Astrocyte of the hippocampus (primary cell): ENCODE measurements at places on chromosomes 6 and 20.

DNA sequence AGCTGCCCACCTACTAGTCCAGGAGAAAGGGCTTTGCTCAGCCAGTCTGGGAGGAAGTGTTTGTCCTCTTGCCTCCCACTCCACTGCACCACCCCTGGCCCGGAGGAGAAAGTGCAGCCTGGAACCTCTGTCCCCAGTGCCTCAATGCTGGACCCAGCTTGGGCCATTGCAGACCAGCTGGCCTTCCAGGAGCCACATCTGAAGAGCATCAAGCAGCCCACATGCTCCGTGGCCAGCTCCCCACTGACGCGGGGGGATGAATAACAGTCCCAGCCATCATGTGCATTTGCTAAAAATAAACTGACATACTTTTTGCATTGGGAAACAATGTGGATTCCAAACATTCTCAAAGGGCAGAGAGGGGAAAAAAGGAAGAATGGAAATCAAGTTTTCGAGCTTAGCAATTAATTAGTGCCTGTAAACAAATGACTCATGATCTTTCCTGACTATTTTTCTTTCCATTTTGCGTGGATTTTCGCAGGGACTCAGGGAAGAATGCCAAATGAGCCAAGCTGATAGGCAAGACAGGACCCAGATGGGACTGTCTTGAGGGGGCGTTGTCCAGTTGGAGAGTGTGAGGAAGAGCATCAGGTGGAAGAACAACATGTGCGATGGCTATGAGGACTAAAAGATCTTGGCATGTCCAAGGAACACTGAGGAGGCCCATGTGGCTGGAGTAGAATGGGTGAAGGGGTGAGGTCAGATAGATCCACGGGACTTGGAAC is 34.1 kb downstream of the CEBPB start:
- peak; percentile 91 for DNase-seq

DNA sequence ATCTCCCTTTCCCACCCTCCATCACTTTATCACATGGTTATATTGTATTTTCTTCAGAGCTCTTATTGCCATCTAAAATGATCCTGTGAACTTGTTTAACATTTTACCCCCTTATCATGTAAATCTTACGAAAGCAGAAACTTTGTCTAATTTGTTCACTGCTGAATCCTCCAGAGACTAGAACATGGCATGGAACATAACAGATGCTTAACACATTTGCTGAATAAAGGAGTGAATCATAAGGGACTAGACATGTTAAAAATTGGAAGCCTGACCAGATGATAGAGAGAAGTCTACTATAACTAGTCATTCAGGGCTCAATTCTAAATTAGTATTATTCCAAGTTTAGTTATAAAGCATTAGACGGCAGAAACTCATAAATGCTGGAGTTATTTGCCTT is 73.3 kb downstream of the MAN1A1 start:
- DNase-seq: no peak

DNA sequence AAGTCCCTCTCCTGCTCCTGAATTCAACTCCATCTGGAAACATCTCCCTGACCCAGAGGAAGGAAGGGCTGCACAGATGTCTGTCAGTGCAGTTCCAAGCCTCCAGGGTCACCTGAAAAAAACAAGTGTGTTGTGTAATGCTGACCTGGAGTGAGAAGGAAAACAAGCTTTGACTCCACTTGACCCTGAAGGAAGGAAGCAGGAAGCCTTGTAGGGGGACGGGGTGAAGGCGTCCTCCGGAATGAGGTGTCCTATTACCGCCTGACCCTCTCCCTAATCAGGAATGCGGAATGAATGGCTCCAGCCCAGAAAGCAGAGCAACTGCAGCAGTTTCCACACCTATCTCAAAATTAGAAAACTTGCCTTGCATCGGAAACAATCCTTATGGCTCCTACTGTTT is 13.9 kb upstream of the ADGRF5 start:
- DNase-seq: no peak

GRCh38 chr6:133983099-133983939 is 30.3 kb downstream of the TBPL1 start:
- no peak for DNase-seq

- DNase-seq: no peak
Measured at GRCh38 chr6:161507375-161507774, 233.5 kb upstream of the AGPAT4 start.

DNA sequence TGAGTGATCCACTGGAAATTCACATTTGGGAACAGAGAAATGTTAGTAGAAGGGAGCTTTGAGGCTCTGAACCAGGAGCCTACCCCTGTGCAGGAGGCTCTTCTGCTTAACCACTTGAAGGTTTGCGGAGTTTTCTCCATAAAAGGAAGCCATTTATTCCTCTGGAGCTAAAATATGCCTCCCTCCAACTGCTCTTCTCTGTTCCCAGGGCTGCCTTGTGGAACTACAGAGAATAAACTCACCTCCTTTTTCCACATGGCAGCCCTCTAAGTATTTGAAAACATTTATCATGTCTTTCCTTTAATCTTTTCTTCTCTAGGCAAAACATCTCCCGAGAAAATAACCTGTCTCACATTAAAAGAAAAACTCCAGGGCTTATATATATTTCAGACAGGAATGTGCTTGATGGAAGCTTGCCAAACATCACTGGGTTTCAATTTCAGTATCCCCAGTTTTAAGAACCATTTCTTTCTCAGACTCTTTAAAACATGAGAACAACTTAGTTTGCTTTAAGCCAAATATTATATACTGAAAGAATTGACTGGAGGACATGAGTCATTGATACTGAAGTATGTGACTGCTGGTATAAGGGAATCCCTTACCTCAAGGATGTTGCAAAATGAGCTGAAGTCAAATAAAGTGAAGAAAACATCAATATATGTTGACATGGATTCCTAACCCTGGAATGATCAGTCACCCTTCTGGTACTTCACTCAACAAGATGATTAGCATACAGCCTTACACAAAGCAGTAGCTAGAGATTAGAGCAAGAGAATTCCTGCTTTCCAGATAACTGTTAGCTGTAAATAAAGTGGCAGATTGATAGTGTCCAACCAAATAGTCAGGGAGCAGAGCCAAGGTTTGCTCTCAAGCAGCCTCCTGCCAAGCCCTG is 74.0 kb downstream of the ZBTB2 start:
- peak; percentile 70 for DNase-seq

GRCh38 chr6:166987930-166988329 is 11.3 kb upstream of the CEP43 start:
- peak; percentile 41 for DNase-seq

- no peak for DNase-seq
Measured at GRCh38 chr6:101716387-101716786, 322.9 kb downstream of the GRIK2 start.

DNA sequence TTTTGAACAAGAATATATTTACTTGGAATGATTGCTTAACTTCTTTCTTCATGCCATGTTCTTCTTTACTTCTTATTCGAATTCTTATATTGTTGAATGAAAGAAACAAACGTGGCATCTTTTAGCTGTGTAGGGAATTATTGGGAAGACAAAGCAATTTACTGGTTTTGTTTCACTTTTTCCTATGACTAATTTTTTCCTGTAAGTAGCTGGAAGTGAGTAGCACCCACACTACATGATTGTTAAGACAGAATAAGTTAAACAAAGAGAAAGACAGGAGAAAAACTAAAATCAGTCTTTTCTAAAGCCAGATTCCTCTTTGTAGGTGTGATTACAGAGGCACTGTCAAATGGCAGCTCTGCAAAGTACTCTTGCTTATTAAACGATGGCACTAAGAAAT is 593.4 kb downstream of the EYS start:
- peak; percentile 2 for DNase-seq

DNA sequence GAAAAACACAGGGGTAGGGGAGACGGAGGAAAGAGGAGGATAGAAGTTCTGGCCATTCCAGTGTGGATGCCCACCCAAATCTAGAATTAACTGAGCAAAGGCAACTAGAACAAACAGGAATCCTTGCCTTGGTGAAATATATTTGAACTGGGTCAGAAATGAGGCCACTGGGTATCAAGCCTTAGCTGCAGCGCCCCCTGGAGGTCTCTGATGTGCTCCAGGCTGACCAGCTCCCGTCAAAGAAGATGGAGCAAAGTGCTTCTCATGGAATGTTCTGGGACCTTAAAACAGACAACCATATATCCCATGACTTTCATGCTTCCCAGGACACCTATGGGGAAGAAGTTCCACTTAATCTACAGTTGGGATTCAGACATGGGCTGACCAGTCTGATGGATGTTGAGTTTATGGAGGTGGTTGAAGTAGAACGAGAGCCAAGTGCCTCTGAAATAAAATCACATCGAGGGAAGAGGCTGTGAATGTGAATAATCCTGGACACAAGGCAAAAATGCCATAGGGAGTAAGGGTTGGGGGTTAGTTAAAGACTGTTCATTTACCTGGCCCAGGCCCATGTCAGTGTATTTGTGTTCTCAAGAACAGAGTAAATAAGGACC is 50.4 kb downstream of the HLA-DPB1 start:
- DNase-seq: no peak

- no peak for DNase-seq
Measured at GRCh38 chr6:119193707-119194106, 115.2 kb upstream of the FAM184A start.

DNA sequence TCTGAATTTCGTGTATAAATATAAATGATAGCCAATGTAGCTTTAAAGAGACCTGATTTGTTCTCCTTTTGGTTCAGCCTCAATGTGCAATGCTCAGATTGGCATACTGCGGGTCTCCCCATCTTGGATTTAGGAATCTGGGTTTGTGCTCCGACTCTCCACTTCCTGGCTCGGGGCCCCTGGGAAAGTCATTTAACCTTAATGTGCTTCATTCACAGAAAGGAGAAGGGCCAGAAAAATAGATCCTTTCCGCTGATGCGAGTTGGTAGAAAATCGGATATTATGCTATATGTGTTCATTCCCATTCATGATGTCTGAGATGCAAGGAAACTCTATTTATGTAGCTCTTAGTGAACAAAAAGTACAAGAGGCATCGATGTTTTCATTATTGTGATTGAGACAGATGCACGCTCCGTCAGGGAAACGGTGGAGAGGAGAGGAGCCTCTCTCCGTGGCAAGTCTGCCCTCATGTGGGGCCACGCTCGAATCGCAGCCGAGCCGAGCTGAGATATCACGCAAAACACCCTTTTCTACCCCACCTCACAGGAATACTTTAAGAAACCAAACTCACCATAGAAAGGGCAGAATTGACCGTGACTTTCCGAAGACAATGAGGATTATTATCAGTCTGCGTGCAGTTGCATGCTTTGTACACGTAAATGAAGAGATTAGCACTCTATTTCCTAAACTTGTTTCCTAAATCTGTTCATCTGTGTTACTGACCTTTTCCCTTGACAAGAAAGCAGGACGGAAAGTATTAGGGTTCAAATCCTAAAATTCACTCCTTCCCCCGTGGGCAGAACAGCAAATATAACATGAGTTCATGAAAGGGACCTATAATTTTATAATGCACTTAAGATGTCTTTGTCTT is 136.6 kb downstream of the COL9A1 start:
- DNase-seq: peak; percentile 70

GRCh38 chr6:114521926-114522325 is 179.1 kb upstream of the HS3ST5 start:
- no peak for DNase-seq

DNA sequence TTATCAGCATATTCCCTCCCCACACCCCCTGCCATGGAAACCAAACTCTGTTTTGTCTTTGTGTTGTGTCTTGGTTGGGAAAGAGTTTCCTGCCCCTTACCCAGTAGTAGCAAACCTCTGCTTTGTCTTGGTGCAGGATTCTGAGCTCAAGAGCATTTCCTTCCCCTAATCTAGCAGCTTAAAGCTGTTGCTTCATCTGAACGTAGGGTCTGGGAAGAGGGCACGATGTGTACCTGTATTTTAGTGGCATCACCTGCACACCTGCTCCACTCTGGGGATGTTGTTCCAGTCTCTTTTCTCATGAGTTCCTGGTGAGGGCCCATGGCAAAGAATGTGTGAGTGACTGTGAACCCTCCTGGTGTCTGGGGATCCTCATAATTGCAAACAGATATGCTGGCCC is 164.7 kb downstream of the SCP2D1 start:
- DNase-seq: no peak
